ENCODE measurements at places on chromosomes 16 and 17. TPM values are rescaled to one million over a fixed set of nuclear protein-coding genes. Genes with fewer than 3 reads are reported as not detected.

Gene DPEP3
- not detected for polyA plus RNA-seq

Gene PRSS33
- polyA plus RNA-seq: not detected

Gene TBC1D3C
- polyA plus RNA-seq: 3.0 TPM

Gene ALDOC
- polyA plus RNA-seq: 43.3 TPM

Gene SMTNL2
- polyA plus RNA-seq: not detected

Gene SLC16A13
- 1.2 TPM for polyA plus RNA-seq

Gene SLC2A4
- 7.9 TPM for polyA plus RNA-seq

Gene ADGRG3
- polyA plus RNA-seq: 0.69 TPM

Gene HSD3B7
- 36.1 TPM for polyA plus RNA-seq

Gene SP6
- polyA plus RNA-seq: 1.2 TPM

Gene RAB34
- 33.1 TPM for polyA plus RNA-seq

Gene TMEM220
- polyA plus RNA-seq: 8.3 TPM

Gene HYDIN
- 0.35 TPM for polyA plus RNA-seq

Gene RUNDC3A
- 0.46 TPM for polyA plus RNA-seq

Gene NEURL4
- polyA plus RNA-seq: 6.0 TPM

Gene NETO2
- polyA plus RNA-seq: 4.6 TPM

Gene HS3ST3B1
- polyA plus RNA-seq: 0.46 TPM

Gene KRT23
- polyA plus RNA-seq: 3.7 TPM

Gene TNP2
- not detected for polyA plus RNA-seq

Gene STX8
- polyA plus RNA-seq: 40.4 TPM

Gene MEFV
- 0.85 TPM for polyA plus RNA-seq

Gene GDPD1
- 0.60 TPM for polyA plus RNA-seq

Gene TBC1D24
- polyA plus RNA-seq: 0.60 TPM

Gene ACADVL
- 587 TPM for polyA plus RNA-seq

Gene EPX
- not detected for polyA plus RNA-seq

Gene PKMYT1
- polyA plus RNA-seq: 4.2 TPM

Gene KRT20
- polyA plus RNA-seq: 1,034 TPM

Gene TEX14
- 0.09 TPM for polyA plus RNA-seq

Gene SDR42E2
- 0.04 TPM for polyA plus RNA-seq

Gene SETD6
- polyA plus RNA-seq: 3.6 TPM

Gene PERCC1
- not detected for polyA plus RNA-seq

Gene GAS2L2
- polyA plus RNA-seq: not detected

Gene FOXN1
- polyA plus RNA-seq: 0.38 TPM

Gene DPEP1
- 1.2 TPM for polyA plus RNA-seq

Gene KRT17
- polyA plus RNA-seq: 0.17 TPM

Gene FOXL1
- polyA plus RNA-seq: 1.6 TPM

Gene ITGB4
- polyA plus RNA-seq: 116 TPM

Gene MT4
- polyA plus RNA-seq: not detected

Gene IRX3
- polyA plus RNA-seq: not detected

Gene CTRB2
- polyA plus RNA-seq: not detected

Gene VASN
- 4.2 TPM for polyA plus RNA-seq

Gene TBC1D3L
- 8.5 TPM for polyA plus RNA-seq

Gene CACNA1G
- polyA plus RNA-seq: under 0.01 TPM

Gene CDK5R1
- 0.46 TPM for polyA plus RNA-seq

Gene EFCAB13
- 3.6 TPM for polyA plus RNA-seq

Gene OR4D1
- polyA plus RNA-seq: not detected

Gene RND2
- 0.23 TPM for polyA plus RNA-seq

Gene KRT12
- polyA plus RNA-seq: 1.2 TPM

Gene TTYH2
- 3.4 TPM for polyA plus RNA-seq

Gene PLEKHH3
- polyA plus RNA-seq: 14.7 TPM

Data from sigmoid colon (tissue), 7 donors.